ENCODE measurements at places on chromosomes 12 and 14.

DNA sequence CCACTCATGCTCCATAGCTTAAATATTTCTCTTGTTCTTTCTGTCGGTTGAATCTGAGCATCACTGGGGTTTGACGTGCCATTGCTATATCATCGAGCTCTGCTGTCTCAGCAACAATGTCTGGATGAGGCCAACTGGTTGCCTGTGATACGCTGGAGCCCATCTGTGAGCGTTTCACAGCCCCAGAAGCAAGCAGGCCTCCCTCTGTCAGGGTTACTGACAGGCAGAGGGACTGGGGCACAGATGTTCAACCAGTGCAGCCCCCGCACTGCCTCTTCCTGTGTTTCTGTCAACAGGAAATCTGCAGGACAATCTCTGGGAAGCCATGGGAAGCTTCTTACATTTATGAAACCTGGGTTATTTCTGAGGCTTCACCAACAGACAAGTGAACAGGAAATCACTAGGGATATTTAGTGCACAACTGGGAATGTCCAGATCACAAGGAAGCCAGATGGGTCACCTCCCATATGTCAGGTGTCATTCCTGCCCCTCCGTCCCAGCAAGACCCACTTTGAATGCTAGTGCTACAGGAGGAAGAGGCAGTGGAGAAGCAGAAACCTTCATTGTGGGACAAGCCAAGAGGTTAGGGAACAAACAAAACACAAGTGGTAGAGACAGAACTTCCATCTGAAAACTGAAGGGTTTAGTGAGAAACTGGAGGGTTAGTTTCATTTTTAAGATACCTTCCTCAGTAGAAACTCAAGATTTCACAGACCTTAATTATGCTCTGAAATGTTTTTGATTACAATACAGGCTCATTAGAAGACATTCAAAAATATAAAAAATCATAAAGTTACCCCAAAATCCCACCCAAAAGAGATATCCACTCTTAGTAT lies 24.1 kb downstream of the DMAC2L start:
- no peak for DNase-seq

DNA sequence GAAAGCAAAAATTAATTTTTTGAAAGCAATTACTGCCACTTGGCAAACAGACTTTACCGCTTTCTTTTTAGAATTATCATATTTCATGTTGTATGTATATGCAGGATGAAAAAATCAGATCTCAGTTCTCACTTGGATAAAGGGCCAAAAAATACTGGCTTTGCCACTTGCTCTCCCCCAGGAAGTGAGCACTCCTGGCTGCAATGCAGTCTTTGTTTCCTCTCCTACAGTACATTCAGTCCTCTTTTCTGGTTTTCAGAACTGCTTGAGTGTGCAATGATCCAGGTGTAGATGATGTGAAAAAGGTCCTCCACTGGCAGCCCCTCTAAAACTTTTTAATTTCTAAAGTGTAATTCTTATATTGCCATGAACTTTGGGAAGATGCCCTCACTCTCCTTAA lies 183.4 kb downstream of the SLC25A21 start:
- DNase-seq: no peak

GRCh38 chr12:32612658-32613614 lies 66.2 kb upstream of the DNM1L start:
- no peak for DNase-seq

GRCh38 chr14:104710071-104710735 lies 13.8 kb upstream of the ADSS1 start:
- no peak for DNase-seq

DNA sequence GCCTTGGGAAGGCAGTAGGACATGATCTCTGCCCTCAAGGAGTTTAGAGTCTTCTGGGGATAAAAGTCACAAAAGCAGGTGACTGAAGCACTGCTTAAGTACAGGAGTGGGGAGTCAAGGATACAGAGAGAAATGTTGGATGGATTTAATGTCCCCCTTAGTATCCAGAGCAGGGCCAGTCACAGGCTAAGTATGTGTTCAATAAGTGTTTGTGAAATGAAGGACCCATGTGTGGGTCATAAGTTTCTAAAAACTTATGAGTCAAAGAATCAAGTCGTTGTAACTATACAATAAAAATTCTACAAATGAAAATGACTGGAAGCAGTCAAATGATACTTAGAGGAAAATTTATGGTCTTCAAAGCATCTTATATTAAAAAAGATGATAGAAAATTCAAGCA lies 25.1 kb downstream of the KRT80 start:
- DNase-seq: no peak

DNA sequence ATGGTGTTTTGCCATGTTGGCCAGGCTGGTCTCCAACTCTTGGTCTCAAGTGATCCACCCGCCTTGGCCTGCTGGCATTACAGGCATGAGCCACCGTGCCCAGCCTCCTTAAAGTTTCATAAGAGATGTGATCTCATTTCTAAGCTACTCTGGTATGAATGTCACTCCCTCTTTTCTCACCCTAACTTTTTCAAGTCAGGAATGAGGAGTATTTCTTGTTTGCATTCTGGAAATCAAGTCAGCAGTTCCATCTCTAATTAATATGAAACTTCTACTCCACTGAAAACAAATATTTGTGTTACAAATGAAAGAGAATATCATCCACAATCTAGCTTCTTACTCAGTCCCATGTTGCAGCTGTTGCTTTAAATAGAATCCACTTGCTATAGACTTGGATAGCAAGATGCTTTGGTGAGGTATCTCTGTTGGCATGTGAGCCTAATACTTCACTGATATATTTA lies 61.3 kb downstream of the ARF6 start:
- DNase-seq: no peak

DNA sequence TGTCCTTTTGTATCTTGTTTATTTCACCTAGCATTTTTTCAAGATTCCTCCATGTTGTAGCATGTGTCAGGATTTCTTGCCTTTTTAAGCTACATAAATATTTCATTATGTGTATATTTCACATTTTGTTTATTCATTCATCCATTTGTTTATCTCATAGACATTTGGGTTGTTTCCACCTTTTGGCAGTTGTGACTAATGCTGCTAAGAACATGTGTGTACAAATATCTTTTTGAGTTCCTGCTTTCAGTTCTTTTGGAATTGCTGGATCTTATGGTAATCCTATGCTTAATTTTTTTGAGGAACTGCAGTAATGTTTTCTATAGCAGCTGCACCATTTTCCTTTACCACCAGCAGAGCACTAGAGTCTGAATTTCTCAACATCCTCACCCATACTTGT lies 62.4 kb downstream of the SCN8A start:
- no peak for DNase-seq

Measured in stimulated activated CD4-positive, alpha-beta T cell treated with anti-CD3 and anti-CD28 coated beads, Interleukin-15, amount 100 ng/mL, for 24 hours (primary cell).